ENCODE measurements at places on chromosomes 16 and 17. TPM values are rescaled to one million over a fixed set of nuclear protein-coding genes. Genes with fewer than 3 reads are reported as not detected.

DNA sequence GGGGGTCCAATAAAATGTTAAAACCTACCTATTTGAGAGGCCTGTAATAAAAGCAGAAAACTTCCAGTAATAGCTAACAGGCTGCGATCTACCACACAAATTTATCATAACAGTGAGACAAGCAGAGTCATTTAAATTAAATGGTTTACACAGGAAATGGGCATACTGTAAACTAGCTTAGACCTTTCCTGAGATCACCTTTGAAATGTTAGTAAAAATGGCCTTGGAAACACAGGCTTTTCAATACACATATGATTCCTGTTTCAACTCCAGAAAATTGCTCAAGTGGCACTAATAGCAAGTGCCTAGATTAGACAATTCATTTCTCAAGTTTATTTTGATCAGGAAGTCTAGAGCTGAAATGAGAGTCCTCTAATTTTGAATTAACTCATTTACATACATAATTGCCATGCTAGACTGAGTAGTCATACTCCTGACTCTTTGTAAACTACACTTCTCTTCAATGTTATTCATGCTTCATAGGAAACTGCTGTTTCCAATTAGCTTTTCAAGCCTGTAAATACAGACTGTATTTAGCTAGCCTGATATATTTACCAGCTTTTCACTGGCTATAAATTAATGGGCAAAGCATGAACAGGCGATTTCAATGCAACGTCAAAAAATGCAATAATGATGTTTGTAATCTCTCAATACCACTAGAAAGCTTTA is 43.3 kb downstream of the PARN start:
- no peak overlapping the region for H3K4me3 ChIP-seq
- no peak for DNase-seq
- H3K27ac ChIP-seq, result peak overlapping the region; percentile 23
- H3K27me3 ChIP-seq, result no peaks in the 10 kb centered on the region
- H3K4me1 ChIP-seq, result no peaks in the 10 kb centered on the region
- peaks cover 24% of the 10 kb centered on the region for H3K36me3 ChIP-seq

- no peak for DNase-seq
- no peak overlapping the region for H3K4me3 ChIP-seq
- peaks cover 19% of the 10 kb centered on the region for H3K4me1 ChIP-seq
- H3K27me3 ChIP-seq, result no peaks in the 10 kb centered on the region
- no peak overlapping the region for H3K27ac ChIP-seq
These were observed 3.3 kb downstream of the MEAK7 start for GRCh38 chr16:84501077-84501735.

DNA sequence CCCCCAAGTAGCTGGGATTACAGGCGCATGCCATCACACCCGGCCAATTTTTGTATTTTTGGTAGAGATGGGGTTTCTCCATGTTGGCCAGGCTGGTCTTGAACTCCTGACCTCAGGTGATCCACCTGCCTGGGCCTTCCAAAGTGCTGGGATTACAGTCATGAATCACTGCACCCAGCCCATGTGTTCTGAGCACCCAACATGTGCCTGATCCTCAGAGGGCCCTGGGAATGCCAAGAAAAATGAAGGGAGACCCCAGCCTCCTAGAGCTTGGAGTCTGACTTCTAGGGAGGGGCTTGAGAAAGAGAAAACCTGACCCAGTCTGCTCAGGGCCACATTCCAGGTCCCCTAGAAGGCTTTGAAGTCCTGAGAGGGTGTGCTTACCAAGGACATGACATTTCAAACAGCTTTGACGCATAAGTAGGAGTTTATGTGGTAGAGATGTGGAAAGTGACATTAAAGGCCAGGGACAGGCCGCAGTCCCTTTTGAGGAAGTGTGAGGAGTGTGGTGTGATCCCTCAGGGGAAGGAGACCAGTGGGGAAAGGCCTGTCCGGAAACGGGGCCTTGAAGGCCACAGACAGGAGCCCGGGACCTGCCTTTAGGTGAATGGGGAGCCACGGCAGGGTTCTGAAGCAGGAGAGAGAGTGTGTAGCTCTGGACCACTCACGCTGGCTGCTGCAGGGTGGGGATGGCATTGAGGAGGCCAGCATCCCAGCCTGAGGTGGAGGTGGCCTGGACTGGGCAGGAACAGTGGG is 1.1 kb upstream of the CCL22 start:
- peaks cover 16% of the 10 kb centered on the region for H3K4me1 ChIP-seq
- peak overlapping the region; percentile 2 for H3K4me3 ChIP-seq
- no peak for DNase-seq
- no peaks in the 10 kb centered on the region for H3K36me3 ChIP-seq
- peak overlapping the region; percentile 71 for H3K27ac ChIP-seq

GRCh38 chr16:101586-101985 is 23.6 kb downstream of the MPG start:
- no peak for DNase-seq
- H3K36me3 ChIP-seq, result peaks cover 10% of the 10 kb centered on the region
- H3K27ac ChIP-seq, result no peak overlapping the region
- no peaks in the 10 kb centered on the region for H3K4me1 ChIP-seq

- H3K27me3 ChIP-seq, result no peaks in the 10 kb centered on the region
- no peak overlapping the region for H3K27ac ChIP-seq
- H3K4me3 ChIP-seq, result no peak overlapping the region
These were observed 106.2 kb upstream of the ZNF469 start for GRCh38 chr16:88276591-88276990.

DNA sequence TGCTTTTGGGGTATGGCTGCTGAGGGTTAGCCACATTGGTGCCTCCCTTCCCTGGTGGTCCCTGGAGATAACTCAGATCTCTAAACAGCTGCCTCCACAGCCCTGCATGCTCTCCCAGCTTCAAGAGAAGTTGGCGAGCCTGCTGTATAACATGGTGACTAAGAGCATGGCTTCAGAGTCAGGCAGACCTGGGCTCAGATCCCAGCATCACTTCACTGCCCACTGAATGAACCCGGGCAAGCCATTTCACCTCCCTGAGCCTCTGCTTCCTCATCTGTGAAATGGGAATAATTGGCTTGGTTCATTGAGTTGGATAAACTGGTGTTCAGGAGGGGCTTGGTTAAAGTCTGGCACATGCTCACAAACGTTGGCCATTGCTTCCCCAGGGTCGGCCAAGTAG is 16.6 kb downstream of the KIF1C start:
- H3K27me3 ChIP-seq, result no peaks in the 10 kb centered on the region
- peaks cover 7% of the 10 kb centered on the region for H3K4me1 ChIP-seq
- H3K4me3 ChIP-seq, result no peak overlapping the region

DNA sequence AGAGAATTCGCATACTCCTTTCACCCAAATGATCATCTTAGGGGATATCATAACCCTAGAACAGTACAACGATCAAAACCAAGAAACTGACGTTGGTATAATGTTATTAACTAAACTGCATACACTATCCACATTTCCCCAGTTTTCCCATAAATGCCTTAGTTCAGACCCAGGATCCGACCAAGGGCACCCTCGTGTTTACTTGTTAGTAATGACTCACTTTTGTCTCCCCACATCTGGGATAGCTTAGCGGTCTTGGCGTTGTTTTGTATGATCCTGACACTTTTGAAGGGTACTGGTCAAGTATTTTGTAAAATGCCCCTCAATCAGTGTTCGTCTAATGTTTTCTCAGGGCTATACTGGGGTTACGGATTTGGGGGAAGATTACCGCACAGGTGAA is 8.0 kb downstream of the HS3ST3A1 start:
- peaks cover 8% of the 10 kb centered on the region for H3K4me1 ChIP-seq
- H3K4me3 ChIP-seq, result no peak overlapping the region
- peaks cover 31% of the 10 kb centered on the region for H3K27me3 ChIP-seq
- no peaks in the 10 kb centered on the region for H3K36me3 ChIP-seq

GAST gene
- not detected for total RNA-seq

NDUFAB1 gene
- total RNA-seq, result 175 TPM

All from activated naive CD8-positive, alpha-beta T cell treated with anti-CD3 and anti-CD28 coated beads for 36 hours (primary cell).